ENCODE measurements at places on chromosomes 16 and 17.

GRCh38 chr17:13600475-13601321 is 1.0 kb downstream of the HS3ST3A1 start:
- DNase-seq: no peak

GRCh38 chr16:53083119-53083518 is 28.3 kb downstream of the CHD9 start:
- no peak for DNase-seq

DNA sequence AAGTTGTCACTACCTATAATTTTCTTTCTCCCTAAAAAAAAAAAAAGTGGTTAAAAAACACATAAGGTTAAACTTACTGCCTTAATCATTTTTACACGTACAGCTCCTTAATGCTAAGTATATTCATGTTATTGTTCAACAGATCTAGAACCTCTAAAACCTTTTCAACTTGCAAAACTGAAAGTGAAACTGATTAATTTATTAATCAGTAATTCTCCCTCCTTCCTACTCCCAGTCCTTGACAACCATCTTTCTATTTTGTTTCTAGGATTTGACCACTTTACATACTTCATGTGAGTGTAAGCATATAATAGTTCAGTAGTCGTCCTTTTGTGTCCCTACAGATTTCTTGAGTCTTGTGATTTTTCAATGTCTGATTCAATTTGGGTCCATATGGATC is 251.4 kb upstream of the KIF2B start:
- DNase-seq: no peak

GRCh38 chr17:41002814-41003213 is 3.1 kb upstream of the KRTAP3-2 start:
- DNase-seq: no peak

DNA sequence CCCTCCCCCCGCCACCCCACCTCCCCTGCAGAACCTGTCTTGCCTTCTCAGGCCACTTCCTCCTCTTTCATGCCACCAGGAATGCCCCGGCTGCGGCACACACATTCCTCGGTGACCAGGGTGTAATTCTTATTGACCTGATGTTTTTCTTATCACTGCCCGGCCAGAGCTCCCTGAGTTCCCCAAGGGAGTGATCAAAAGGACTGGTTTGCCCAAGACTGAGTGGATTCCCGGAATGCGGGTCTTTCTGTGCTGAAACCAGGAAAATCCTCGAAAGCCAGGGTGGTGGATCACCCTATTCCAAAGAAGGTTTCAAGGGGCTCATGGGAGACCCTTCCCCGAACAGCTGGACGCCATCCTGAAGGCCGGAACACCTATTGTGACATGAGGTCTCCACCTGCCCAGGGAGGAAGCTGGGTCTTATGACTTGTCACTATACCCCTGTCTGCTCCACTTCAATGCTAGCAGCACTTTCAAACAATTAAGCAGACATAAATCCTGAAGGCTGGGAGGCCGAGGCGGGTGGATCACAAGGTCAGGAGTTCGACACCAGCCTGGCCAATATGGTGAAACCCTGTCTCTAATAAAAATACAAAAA is 53.0 kb upstream of the RPL38 start:
- DNase-seq: no peak

- no peak for DNase-seq
These were observed 2.4 kb upstream of the FOXL1 start for GRCh38 chr16:86575754-86576557.

- no peak for DNase-seq
These were observed 50.0 kb downstream of the VAC14 start for GRCh38 chr16:70750893-70751467.

DNA sequence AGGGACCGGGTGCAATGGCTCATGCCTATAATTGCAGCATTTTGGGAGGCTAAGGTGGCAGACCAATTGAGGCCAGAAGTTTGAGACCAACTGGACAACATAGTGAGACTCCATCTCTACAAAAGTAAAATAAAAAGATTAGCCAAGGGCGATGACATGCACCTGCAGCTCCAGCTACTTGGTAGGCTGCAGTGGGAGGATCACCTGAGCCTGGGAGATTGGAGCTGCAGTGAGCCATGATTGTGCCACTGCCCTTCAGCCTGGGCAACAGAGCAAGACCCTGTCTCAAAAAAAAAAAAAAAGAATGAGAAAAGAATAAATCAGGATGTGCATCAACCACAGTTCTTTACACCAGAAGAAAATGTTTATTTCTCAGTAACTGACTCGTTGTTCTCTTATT is 76.0 kb downstream of the CACNG3 start:
- DNase-seq: no peak

DNA sequence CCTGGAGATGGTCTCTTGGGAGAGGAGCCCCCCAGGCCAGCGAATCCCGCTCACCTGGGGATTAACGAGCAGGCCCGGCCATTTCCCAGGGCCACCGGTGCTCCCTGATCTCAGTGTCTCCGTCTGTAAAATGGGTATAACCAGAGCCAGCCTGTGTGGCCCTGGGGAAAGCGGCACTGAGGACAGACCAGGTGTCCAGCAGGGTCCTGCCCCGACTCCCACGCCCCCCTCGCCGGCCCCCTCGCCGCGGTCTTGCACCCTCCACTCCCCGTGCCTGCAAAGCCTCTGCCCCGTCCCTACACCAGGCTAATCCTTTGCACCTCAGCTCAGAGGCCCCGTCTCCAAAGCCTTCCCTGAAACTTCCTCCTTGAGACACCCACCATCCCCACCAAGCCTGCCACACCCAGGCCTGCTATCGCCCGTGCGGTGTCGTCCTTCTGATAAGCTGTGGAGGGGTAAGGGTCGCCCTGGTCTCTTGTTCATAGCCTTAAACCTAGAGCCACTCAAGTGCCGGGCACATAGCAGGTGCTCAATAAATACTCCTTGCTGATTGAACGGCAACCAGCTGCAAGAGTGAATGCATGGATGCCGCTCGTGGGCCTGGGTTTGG is 259.1 kb downstream of the C16orf95 start:
- no peak for DNase-seq

DNA sequence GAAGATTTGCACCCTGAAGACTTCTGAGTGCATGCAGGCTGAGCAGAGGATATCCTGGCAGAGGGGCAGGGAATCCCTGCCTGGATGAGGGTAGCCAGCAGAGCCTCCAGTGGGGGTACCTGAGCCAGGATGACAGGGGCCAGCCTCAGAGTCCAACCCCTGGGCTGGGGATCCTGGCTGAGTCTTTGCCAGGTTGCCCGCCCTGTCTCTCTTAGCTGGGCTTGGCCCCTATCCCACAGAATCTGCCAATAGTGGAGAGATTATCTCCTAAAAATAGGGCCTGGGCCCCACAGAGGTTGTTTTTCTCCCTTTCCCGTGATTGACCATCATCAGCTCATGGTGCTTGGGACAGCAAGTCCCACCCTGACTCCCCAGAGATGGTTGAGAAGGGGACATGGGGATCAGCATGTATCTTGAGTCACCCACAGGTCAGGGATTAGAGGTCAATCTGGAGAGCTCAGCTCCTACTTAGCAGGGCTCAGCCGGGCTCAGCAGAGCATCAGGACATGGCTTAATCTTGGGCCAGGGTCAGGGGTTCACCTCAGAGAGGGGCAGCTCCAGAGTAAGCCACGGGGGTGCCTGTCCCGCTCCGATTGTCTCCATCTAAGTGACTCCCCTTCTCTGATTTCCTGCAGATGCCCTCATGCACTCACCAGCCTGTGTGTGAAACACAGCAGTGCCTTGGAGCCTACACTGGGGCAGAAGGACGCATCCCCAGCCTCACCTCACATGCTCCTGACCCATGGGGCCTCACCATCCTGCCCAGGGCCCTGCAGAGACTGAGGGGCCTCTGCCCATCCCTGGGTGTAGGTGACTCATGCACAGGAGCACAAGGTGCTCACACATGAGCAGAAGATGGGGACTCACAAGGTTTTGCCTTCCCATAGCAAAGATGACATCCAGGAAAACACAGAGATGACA is 11.5 kb downstream of the CDH16 start:
- no peak for DNase-seq

- no peak for DNase-seq
These were observed 130.2 kb downstream of the MYO1D start for GRCh38 chr17:32746698-32747097.

GRCh38 chr16:56728980-56729734 is 772 bp upstream of the NUP93 start:
- no peak for DNase-seq

DNA sequence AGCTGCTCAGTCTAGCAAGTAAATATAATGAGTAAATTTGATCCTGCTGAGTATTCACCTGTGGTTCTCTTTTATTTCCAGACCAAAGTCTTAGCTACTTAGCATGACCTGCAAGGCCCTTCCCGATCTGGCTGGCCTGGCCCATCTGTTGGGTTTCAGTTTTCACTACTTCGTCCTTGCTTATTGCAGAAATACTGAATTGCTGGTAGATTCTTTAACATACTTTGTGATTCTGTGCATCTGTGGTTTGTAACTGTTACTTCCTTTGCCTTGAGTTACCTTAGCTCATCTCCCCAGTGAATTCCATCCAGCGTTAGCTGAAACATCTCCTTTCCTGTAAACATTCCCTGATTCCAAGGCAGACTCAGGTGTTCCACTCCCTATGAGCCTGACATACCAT is 131.1 kb downstream of the PHKB start:
- no peak for DNase-seq

DNA sequence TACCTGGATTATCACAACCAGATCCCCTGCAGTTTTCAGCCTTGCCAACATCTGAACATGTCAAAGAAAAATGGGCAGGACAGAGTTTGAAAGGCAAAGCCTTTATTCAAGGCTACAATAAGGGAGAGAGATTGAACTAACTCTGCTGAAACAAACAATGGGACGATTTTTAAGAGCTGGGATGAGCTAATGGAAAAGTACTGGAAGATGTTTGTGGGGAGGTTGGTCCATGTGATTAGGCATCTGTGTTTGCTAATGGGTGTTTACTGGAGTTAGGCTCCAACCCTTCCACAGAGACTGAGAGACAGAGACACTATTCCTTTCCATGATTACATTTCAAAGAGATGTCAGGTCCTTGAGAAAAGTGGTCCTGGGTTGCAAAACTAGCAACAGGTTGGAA is 35.0 kb upstream of the HSBP1 start:
- DNase-seq: no peak

DNA sequence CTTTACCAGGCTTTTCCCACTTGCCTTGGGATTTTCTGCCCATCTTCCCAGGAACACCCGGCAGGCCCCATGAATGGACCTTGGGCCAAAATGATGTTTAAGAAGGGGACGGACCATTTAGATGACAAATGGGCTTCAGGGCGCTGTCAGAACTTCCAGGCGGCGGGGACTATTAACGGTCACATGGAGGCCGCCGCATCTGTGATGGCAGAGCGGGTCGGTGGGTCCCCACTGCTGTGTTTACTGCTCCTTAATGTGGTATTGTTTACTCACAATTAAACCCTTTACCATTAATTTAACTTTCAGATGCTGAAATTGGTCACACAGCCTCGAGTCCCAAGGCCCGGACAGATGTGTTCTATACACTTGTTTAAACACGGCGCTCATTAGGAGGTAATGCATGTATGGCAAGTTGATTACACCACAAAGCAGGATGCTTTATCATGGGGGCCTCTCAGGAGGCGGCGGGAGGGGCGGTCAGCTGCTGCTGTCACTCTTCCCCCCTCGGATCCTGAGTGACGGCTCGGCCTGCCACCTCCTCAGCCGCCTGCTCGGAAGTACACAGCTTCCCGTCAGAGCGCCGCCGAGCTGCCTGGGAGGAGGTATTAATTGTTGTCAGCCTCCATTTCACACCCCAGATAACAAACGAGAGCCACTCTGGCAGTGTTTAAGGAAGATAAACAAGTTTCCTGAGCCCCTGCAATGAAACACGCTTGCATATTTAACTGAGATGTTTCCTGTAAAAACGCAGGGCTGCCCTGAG is 83.9 kb upstream of the IRX3 start:
- no peak for DNase-seq

- no peak for DNase-seq
These were observed 159.0 kb downstream of the RAB11FIP4 start for GRCh38 chr17:31550389-31551056.

DNA sequence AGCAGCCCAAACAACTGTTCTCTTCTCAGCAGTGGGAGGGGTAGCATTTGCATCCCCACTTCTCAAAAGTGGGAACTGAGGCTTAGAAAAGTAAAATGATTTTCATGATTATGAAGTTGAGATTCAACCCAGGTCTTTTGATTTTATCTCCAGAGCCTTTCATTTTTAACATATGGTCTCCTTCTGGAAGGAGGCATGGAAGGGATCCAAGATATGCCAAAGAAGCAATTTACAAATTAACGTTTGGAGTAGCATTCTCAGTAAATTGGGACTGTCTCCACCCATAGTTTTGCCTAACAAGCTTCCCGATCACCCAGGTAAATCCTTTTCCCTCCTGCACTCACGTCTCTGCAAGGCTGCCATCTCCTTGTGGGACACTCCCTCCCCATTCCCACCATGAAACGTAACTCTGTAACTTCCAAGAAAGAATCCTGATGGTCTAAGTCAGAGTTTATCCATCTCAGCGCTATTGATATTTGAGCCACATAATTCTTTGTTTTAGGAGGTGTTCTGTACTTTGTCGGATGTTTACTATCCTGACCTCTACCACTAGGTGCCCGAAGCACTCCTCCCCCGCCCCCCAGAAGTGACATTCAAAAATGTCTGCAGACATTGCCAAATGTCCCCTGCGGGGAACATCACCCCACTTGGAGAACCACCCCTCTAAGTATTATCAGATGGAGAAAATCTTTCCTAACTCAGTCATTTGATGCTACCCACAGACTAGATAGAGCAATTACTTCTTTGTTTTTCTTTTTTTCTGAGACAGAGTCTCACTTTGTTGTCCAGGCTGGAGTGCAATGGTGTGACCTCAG is 32.9 kb upstream of the NFAT5 start:
- DNase-seq: no peak

DNA sequence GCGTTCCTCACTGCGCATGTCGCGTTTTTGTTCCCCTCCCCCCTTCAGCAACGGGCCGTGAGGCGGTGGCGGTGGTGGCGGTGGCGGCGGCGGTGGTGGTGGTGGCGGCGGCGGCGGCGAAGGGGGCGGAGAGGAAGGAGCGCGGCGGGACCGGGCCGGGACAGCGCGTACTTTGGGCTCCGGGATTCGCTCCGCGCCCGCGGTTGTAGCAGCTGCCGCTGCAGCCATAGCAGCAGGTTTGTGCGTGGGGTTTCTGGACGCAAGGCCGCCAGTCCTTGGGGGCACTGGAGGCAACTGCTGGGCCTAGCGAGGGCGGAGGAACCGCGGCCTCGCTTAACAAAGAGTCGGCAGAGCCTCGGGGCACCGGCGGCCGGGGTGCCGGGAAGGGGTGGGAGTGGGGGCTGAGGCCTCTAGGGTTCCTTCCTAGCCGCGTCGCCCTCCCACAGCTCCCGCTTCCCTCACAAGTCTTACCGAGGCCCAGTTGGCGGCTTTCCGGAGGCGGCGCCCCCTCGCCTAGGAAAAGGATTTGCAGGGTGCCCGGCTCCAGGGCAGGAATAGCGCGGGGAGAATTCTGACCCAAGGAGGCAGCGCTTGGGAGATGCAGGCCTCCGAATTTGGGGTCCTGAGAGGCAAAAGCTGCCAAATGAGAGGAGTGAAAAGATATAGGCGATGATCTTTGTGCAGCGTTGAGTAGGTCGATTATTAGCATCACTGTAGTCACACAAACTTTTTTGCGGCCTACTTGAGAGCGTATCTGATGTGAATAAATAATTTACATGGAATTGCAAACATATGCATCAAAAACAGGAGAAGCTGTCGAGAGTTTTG is at the start of gene DDX42:
Gene DDX42, plus strand, starts transcription at position 30 of the 828 bp plus-strand sequence. CDS start 12,880 bp downstream, outside the sequence.
- DNase-seq: peak; percentile 7

- no peak for DNase-seq
These were observed 35.5 kb upstream of the PSMD7 start for GRCh38 chr16:74261068-74261467.

- no peak for DNase-seq
These were observed 17.2 kb downstream of the CYTH1 start for GRCh38 chr17:78764871-78765270.

All from stimulated activated CD8-positive, alpha-beta memory T cell treated with anti-CD3 and anti-CD28 coated beads, Interleukin-4, amount 100 ng/mL, for 4 hours (primary cell).